ENCODE measurements at places on chromosomes 13 and 19.

- no peak for DNase-seq
These were observed 133.6 kb downstream of the KDM4B start for GRCh38 chr19:5102520-5102919.

GRCh38 chr13:109707044-109707741 is 79.2 kb downstream of the IRS2 start:
- no peak for DNase-seq

DNA sequence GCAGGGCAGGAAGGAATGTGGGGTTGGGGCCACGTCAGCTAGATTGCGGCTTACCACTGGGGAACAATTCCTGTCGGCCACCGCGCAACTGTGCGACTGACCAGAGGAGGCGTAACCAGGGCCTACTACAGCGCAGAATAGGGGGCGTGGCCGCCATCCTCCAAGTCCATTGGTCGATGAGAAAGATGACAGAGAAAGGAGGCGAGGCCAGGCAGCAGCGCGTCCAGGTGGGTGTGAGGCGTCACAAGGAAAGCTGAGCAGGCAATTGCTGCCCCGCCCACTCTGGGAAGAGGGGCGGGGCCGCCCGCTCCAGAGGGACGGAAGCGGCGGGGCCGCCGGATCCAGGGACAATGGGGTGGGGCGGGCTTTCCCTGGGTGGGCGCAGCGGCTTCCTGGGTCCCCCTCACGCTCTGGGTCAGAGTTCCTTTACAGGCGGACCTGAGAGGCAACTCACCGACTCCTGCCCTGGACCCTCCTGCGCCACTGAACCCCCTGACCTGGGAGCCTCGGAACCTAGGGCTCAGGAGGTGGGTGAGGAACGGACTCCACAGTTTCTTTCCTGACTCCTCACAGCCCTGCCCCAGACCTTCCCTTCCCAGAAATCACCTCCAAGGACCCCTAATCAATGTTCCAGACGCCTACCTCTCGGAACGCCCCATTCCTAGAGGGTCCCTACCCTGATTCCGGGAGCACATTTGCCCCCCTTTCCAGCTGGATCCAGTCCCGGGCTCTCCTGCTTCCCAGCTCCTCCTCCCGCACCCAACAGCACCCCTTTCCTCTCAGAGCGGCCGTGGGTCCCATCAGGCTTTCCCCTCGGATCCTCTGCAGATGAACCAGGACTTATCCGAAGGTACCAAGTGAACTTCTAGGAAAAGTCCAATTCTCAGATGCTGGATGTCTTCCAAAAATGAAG is 101.5 kb upstream of the ZNF492 start:
- no peak for DNase-seq

GRCh38 chr13:104553896-104554295 is 1487.7 kb upstream of the SLC10A2 start:
- no peak for DNase-seq

DNA sequence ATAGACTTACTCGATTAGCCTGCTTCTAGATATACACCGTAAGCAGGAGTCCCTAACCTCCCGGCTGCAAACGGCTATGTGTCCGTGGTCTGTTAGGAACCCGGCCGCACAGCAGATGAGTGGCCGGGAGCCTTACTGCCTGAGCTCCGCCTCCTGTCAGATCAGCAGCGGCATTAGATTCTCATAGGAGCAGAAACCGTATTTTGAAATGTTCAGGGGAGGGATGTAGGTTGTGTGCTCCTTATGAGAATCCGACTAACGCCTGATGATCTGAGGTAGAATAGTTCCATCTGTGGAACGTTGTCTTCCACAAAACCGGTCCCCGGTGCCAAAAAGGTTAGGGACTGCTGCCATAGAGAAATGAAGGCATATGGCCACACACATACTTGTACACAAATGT is 1491.9 kb downstream of the SLITRK5 start:
- no peak for DNase-seq

- no peak for DNase-seq
These were observed 56.8 kb upstream of the KLF5 start for GRCh38 chr13:73001971-73002370.

DNA sequence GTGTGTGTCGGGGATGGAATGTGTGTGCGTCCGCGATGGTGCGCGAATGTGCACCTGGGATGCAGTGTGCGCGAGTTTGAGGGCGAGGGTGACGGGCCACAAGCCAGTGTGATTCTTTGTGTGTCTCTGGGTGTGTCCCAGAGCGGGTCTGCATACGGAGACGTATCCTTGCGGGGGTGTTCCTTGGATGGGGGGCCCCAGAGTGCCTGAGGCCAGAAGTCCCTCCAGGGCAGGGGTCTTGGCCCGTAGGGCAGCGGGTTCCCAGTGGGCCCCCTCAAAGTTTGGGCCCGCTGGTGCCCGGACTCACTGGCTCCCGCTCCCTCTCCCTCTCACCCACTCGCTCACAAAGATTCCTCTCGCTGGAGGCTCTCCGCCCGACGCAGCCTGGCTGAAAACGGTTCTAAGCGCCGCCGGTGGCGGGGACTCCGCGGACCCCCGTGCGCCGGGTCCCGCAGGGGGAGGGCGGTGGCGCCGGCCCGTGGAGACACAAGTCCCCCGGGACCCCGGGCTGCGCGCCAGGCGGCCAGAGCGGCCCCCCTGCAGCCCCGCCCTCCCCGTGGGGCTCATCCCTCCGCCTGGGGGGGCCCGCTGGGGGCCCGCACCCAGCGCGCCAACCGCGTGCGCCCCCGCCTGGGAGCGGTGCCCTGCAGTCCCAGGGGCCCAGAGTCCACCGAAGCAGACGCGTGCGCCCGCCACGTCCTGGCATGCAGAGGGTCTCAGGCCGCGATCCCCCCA is 886 bp downstream of the CRLF1 start:
- no peak for DNase-seq

- DNase-seq: no peak
These were observed 3.9 kb downstream of the ZNF579 start for GRCh38 chr19:55576746-55577145.

DNA sequence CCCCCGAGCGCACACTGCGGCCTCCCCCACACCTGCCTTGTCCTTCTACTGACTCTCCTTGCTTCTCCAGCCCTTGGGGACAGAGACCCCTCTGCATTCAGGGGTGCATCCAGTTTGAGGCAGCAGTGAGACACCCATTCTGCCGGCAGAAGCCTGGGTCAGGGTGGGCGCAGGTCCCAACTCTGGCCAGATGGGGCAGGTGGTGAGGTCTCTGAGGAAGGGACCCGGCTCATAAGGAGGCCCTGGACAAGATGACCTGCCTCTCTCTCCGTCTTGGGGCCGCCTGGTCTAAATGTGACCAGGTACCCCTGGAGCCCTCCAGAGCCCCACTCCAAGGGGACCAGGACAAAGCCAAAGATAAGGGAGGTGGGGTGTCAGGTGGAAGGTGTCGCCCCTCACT is 6.1 kb downstream of the CHERP start:
- no peak for DNase-seq

DNA sequence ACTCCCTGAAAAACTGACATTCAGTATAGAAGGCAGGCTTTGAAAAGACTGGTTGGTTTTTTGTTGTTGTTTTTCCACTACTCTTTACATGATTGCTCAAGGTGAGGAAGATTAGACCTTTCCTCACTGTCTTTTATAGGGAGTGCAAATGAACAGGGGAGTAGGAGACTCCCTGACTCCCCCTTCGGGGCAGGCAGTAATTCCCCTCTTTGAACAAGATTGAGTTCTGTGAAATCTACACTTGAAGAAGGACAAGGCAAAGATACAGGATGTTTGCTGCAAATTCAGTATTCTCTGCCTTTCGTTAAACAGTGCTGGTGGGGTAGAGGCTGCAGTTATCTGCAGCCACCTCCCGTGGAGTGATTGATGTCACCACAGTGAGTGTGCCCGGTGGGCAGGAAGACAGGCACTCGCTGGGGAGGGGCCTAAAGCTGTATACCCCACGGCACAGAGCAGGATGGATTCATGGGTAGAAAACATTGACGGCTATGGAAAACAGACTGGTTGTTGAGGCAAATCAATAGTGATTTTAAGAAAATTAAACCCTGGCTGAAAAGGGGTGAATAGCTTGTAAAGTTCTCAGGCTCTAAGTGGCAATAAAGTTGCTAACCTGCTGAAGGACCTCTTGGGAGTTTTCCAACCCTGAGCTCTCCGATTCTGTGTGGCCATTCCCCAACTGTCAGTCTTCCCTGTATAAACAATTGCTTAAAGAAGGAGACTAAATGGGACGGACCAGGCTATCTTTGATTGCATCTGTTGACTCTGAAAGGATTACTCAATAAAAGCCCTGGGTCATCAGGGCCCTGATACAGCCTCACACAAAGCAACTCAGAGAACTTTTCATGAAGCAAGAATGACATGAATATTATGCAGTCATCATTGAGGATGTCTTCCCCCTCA is 308.3 kb downstream of the TBC1D4 start:
- DNase-seq: no peak

DNA sequence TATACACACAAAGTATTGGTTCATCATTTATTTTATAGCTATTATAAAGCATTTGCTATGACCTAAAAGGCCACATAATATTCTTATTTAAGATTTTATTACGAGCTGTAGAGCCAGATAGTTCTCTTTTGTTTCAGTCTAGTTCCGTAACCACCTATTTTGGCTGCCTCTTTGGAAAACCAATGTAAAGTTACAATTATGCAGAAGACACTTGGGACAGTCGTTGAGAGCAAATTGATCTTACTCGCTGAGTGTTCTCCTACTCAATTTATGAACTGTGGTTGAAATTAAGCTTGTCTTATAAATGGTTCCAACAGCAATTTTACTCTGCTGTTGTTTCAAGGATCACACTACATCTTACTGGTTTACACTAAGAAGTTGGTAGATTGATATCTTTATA is 122.3 kb downstream of the SLC7A1 start:
- DNase-seq: no peak

GRCh38 chr13:98228661-98229341 is 51.7 kb upstream of the RNF113B start:
- DNase-seq: no peak

Data from HTR-8/SVneo (cell line).